Spinal cord (tissue), 10 donors: ENCODE measurements at places on chromosomes 7 and 10.

DNA sequence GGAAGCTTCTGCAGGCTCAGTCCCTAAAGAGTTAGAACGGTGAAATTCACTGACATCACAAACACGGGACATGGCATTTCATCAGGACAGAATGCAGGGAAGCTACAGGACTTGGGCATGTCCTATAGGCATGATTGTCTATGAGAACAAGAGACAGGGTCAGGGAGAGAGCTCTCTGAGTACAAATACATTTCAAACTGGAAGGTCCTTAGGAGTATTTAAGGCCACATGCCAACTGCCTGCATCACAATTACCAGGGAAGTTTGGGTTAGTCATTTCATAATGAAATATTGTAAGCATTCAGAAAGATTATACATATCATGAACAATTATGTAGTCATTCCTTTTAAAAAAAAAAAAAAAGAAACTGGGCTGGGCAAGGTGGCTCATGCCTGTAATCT, 71.3 kb downstream of the CREB3L2 start:
- no peak for DNase-seq

DNA sequence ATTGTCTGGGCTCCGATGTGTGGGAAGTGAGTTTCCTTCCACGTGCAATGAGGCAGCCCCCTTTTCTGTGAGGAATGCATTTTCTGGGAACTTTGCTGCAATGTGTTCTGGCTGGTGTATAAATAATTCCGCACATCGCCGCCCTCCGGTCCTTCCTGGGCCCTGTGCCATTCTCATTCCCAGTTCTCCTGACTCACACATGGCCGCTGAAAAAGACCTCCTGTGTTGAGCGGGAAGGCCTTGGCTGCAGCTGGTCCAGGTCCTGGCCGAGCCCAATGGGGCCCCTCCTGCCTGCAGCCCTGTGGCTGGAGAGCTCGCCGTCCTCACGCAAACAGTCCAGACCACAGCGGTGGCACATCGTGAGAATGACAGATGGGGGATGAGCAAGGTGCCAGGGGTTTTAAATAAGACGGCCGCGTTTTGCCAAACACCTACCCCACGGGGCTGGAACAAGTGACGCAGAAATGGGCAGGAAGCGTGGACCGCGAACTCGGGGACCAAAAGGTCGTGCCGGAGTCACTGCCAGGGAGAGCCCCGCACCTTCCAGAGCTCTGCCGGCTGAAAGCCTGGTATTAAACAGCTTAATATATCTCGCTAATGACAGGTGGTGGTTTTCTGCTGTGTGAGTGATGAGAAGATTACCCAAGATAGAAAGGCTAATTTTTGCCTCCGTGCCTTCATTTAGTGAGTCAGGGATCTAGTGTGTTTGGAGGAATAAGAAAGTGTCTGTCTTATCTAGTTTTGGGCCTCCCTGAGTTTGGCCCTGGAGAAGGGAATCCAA, 37.0 kb downstream of the FAM20C start:
- no peak for DNase-seq

DNA sequence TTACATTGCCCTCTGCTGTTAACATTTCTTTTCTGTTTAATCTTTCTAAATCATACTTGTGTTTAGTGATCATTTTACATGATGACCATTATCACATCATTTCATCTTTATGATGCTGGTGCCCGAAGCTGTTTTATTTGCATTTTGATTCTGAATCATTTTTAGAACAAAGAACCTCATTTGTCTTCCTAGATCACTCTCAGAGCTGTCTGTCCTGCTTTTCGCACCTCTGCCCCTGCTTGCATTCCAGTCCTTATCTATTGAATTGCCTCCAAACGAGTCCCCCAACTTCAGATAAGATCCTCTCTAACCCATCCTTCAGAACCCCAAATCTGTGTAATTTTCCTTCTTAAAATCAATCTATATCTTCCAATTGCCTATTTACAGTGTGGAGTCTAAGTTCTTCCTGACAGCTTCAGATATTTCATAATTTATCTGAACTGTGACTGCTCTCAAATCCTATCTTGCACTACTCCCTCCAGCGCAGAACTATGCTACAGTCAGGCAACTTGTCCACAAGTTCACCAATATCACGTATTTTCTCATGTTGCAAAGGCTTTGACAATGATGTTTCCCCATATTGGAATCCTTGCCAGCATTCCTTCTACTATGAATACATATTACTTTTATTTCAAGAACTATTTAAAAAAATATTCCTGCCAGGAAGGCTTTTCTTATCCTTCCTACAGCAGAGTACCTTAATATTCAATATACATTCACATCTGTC, 346.5 kb upstream of the CACNA2D1 start:
- DNase-seq: no peak

DNA sequence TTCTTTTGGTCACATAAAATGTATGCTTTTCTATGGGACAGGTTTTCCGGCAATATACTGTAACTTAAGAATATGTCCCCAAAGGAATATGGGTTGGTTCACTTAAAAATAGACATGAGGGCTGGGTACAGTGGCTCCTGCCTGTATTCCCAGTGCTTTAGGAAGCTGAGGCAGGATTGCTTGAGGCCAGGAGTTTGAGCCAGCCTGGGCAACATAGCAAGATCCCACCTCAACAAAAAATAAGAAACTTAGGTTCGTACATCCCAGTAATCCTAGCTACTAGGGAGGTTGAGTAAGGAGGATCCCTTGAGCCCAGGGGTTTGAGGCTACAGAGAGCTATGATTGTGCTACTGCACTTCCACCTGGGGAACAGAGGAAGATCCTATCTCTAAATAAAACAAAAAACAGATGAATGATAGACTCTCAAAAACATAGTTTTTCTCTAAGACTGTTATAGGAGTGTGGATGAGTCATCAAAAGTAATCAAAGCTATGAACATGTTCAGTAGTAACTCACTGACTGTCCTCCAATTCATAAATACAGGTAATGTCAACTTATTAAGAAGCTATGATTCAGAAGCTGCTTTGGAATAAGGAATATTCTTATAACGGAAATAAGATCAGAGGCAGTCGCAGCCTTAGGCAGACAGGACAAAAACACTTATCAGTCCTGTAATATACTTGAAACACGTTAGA, 2.6 kb upstream of the SEC31B start:
- no peak for DNase-seq

DNA sequence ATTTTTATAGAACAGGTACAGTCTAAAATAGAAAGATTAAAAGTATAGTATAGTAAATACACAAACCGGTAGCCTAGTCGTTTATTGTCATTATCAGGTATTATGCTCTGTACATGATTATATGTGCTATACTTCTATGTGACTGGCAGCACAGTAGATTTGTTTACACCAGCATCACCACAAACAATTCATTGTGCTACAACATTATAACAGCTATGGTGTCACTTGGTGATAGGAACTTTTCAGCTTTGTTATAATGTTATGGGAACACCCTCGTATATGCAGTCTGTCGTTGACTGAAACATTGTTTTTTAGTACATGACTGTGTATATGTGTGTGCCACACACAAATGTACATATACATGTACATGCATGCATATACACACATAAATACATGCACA, 19.1 kb downstream of the ZNF365 start:
- DNase-seq: no peak

DNA sequence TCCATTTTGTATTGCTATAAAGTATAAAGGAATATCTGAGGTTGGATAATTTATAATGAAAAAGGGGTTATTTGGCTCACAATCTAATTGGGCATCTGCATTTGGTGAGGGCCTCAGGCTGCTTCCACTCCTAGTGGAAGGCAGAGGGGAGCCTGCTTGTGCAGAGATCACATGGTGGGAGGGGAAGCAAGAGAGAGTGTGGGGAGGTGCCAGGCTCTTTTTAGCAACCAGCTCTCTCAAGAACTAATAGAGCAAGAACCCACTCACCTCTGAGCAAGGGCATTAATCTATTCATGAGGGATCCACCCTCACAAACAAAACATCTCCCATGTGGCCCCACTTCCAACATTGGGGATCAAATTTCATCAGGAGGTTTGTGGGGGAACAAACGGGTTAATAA, 64.6 kb downstream of the OGDH start:
- no peak for DNase-seq

GRCh38 chr10:96584035-96584434, 2.8 kb downstream of the TM9SF3 start:
- DNase-seq: no peak

GRCh38 chr7:122881324-122881723, 4.9 kb downstream of the CADPS2 start:
- DNase-seq: no peak

GRCh38 chr7:99267841-99268576, 4.6 kb upstream of the MYH16 start:
- no peak for DNase-seq

DNA sequence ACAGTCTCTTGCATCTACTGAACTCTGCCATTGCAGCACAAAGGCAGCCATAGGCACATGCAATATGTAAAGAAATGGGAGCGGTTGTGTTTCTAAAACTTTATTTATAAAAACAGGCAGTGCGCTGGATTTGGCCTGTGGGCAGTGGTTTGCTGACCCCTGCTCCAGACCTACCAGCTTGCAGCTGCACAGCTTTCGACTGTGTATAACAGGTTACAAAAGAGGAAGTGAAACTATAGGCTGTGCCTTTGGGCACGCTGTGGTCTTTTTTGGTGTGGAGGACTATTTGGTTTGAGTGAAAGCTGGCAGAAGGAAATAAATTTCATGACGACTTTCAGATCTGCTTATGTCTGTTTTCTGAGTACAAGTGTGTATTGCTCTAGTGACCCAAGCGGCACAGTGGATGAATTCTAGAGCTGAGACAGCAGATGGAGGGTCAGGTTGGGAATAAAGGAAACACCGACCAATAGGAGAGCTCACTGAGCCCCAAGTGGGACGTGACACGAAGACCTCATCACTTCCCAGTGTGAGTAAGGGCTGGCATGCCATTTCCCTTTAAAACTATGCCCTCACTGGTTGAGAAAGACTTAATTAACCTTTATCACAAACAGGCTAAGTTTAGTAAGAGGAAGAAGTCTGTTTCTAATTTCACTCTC, 152.7 kb downstream of the ANK3 start:
- DNase-seq: no peak

GRCh38 chr10:113335592-113335991, 217.3 kb upstream of the HABP2 start:
- no peak for DNase-seq

DNA sequence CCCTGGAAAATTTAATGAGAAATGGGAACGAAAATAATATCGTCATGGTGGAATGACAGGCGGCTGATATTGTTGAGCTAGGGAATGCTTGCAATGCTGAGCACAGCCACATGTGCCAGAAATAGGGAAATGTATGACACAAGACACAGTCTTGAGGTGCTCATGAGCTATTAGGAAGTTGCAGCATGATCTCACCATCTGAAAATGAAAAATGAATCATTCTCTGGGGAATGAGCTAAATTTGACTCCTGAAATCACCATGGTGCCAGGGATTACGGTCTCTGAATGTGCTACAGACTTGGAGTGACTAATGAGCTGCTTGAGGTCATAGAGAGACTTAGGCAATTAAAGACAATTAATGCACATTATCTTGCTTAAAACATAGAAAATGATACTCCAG, 845.0 kb downstream of the CNTNAP2 start:
- DNase-seq: peak; percentile 32

DNA sequence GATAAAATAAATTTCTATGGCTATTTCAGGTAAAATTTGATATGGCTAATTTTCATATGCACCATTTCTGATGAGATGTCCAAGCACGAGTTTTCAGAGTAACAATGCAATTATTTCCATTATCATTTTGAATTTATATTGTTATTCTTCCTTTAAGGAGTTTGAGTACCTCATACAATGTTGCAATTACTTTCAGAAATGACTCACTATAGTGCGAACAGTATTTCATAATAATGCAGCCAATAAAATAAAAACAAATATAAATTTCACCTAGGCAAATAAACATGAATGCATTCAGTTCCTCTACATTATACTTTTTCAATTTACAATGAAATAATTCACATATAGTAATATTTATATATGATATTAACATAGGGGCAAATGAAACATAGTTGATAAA, 78.8 kb upstream of the LRRN3 start:
- no peak for DNase-seq

DNA sequence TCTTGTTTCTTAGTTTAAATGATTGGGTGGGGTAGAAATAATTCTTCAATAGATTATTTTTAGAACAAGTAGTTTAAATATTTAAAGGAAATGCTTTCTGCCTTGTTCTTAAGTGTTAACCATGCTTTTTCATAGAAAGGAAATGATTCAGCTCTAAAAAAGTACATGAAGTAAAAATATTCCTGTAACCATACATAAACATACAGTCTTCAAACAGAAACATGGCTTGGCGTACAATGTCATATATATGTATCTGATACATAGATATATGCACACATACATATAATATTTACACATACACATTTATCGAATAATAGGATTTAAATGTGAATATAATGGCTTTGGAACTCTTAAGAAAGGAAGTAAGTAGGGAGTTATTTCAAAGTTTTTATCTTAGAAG, 84.4 kb downstream of the RUNDC3B start:
- DNase-seq: no peak
